Myometrial cell (primary cell): ENCODE measurements at places on chromosomes 12 and 14. TPM values are rescaled to one million over a fixed set of nuclear protein-coding genes. Genes with fewer than 3 reads are reported as not detected.

Gene ESR2
- total RNA-seq: not detected in 2 replicates

Gene LBHD2
- not detected in 2 replicates for total RNA-seq

Gene ALG10B
- 0.86 and 1.6 TPM in 2 replicates for total RNA-seq

Gene MUCL1
- total RNA-seq: not detected in 2 replicates

Gene PRH2
- total RNA-seq: not detected in 2 replicates

Gene MMP19
- total RNA-seq: 35.8 and 37.5 TPM in 2 replicates

Gene PTPN6
- total RNA-seq: not detected in 2 replicates

Gene MYG1
- 106 and 127 TPM in 2 replicates for total RNA-seq

Gene AQP6
- not detected in 2 replicates for total RNA-seq

Gene C14orf39
- total RNA-seq: under 0.01 TPM in 1 of 2 replicates, not detected in the other

Gene SYCP3
- total RNA-seq: 0.18 TPM in 1 of 2 replicates, not detected in the other

Gene TSPAN11
- under 0.01 and 0.29 TPM in 2 replicates for total RNA-seq

Gene KIF5A
- total RNA-seq: 0.29 and 0.89 TPM in 2 replicates

Gene PRPH
- not detected in 2 replicates for total RNA-seq

Gene SH2B3
- 51.9 and 56.5 TPM in 2 replicates for total RNA-seq
